ENCODE measurements at places on chromosomes 2 and 18.

- DNase-seq = no peak
Observed at GRCh38 chr2:48227617-48228344, 302.2 kb upstream of the STON1 start.

- no peak for DNase-seq
Observed at GRCh38 chr2:235727891-235728799, 234.3 kb downstream of the AGAP1 start.

DNA sequence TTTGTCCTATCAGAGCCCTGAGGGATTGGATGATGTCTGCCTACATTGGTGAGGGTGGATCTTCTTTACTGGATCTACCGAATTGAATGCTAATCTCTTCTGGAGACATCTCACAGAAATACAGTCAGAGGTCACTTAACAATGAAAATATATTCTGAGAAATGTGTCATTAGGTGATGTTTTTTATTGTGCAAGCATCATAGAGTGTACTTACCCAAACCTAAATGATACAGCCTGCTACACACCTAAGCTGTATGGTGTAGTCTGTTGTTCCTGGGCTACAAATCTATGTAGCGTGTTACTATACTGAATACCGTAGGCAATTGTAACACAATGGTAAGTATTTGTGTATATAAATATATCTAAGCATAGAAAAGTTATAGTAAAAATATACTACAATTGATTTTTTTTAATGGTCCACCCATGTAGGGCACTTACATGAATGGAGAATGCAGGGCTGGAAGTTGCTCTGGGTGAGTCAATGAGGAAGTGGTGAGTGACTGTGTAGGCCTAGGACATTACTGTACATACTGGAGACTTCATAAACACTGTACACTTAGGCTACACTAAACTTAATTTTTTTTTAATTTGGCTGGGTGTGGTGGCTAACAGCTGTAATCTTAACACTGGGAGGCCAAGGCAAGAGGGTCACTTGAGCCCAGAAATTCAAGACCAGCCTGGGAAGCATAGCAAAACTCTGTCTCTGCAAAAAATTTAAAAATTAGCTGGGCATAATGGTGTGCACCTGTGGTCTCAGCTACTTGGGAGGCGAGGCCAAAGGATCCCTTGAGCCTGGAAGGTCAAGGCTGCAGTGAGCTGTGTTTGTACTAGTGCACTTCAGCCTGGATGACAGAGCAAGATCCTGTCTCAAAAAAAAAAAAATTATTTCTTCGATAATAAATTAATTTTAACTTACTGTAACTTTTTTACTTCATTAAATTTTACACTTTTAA, 226.3 kb upstream of the UBE2E3 start:
- DNase-seq = peak; percentile 59

GRCh38 chr2:18422432-18423165, 137.9 kb downstream of the RDH14 start:
- DNase-seq = no peak

DNA sequence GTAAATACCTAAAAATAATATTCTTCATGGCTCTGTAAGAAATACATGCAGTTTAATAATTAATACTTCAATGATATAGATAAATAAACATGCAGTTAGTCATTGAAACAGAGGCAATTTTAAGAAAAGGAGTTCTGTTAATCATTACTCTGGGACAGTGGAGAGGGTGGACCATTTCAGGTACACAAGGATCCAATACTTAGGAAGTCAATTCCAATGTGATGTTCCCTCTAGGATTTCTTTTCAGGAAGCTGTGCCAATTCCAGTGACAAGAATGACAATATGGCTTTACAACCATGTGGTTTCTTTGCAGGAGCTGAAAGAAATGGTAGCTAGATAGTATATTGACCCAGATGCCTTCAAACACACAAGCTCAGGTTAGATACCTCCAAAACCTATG, 175.8 kb upstream of the NETO1 start:
- no peak for DNase-seq

GRCh38 chr18:33960417-33960816, 264.3 kb downstream of the NOL4 start:
- DNase-seq = no peak

DNA sequence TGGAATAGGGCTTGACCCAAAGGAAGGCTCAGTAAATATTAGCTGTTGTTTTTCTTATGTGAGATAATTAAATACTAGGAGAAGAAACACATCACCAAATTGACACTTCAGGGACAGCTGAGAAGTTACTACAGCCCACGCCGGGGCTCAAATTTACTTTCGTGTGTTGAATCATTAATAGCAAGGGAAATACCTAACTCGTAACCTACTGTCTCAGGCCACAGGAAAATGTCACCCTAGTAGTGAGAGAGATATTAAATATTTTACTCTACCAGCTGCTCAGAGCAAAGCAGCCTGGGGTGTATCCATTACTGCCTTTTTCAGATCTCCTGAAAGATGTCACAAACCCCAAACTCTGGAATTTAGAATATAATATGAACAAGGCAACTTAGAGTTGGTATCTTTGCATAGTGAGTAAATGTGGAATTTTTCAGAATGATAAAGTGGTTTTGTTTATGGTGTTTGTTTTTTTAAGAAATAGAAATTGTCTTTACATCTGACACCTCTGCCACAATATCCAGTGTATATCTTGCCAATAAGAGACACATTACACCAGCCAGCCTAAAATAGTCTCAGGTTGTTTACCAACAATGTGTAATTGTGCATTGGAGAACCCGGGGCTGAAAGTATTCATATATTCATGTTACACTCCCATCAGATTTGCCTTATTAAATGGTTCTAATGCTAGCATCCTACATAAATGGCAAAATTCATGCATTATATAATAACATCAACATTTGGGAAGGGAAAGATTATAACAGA, 48.4 kb downstream of the ATP8B1 start:
- DNase-seq = no peak

GRCh38 chr2:190053426-190053825, 9.1 kb downstream of the MSTN start:
- DNase-seq = no peak

GRCh38 chr2:10532638-10533101, 84.5 kb upstream of the ODC1 start:
- DNase-seq = peak; percentile 32

DNA sequence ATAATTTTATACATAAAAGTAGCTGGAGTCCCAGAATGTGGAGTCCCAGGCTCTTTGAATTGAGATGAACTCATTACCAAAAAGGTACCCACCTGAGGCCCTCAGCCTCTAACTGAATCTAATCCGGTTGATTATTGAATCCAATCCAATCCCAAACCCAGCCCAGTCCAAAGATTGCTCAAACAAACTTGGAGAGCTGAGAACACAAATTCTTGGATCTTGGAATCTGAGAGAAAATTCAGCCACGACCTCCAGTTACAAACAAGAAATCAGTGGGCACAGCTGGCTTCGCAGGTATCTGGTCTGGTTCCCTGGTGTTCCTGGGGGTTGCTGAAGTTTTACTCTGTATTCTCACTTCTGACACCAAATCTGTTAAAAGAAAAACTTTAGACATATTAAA, 28.4 kb upstream of the RHOB start:
- no peak for DNase-seq

GRCh38 chr2:151241224-151241623, 20.4 kb downstream of the RBM43 start:
- DNase-seq = peak; percentile 31

DNA sequence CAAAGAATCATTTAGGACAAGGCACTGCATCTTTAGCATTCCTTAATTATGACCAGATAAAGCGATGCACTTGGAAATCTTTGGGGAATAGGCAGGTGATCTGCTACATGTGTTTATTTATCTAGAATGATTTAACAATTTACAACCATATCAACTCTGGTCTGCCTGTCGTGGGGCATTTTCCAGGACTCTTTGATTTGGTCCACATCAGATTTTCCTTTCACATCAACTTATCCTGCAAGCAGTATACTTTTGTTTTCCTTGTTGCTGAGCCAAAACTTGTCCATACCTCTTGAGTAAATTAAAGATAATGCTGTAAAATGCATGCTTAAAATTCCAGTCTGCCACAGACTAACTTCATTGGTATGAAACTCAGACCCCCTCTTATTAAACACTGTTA, 312.4 kb upstream of the TCF4 start:
- peak; percentile 82 for DNase-seq

GRCh38 chr2:225773148-225773547, 373.6 kb downstream of the NYAP2 start:
- no peak for DNase-seq

- no peak for DNase-seq
Observed at GRCh38 chr2:226875438-226876225, 39.8 kb downstream of the RHBDD1 start.

- no peak for DNase-seq
Observed at GRCh38 chr2:239640676-239641578, 240.1 kb upstream of the HDAC4 start.

GRCh38 chr2:225894236-225894980, 494.9 kb downstream of the NYAP2 start:
- peak; percentile 83 for DNase-seq

DNA sequence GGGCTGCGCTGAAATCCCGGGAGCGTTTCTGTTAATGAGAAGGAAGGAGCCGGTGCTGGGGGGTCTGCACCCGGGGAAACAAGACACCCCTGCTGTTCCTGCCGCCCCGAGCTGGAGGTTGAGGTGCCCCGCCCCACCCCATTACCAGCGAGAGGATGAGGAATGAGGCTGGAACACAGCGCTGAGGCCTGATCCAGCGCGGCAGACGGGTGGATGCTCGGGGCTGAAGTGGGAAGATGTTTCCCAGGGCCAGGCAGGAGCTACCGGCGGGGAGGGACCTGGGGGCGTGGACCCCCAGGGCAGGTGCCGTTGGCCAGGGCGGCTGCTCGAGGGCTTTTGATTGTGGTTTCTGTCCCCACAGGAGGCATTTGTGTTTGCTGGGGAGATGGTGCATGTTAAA, 134.3 kb upstream of the CTDP1 start:
- no peak for DNase-seq

- DNase-seq = peak; percentile 100
Observed at GRCh38 chr2:12819103-12819475, 102.4 kb downstream of the TRIB2 start.

DNA sequence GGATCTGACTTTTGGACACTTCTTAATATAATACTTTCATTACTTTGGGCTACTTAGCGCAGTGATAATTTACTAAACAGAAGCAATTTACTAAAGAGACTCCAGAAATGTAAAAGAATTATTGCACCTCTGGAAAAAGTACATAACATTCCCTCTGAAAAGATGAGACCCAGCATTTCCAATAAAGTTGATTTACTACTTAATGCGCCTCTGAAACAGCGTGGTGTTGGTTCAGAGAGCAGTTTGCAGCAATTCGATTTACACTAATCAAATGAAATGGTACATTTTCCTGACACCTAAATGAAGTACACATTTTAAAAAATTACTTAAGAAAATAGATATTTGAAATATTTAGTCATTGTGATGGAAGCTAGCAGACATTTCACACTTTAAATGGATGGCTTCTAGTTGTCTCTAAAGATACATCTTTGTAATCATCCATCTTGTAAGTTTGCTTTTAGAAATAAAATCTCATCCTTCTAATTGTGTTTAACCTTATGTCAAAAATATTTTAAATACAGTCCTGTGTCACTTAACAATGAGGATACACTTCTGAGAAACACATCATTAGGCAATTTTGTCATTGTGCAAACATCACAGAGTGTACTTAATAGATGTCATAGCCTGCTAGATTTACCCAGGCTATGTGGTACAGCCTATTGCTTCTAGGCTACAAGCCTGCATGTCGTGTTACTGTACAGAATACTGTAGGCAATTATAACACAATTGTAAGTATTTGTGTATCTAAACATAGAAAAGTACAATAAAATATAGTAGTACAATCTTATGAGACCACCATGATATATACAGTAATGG, 284.6 kb upstream of the UBE2E3 start:
- no peak for DNase-seq

DNA sequence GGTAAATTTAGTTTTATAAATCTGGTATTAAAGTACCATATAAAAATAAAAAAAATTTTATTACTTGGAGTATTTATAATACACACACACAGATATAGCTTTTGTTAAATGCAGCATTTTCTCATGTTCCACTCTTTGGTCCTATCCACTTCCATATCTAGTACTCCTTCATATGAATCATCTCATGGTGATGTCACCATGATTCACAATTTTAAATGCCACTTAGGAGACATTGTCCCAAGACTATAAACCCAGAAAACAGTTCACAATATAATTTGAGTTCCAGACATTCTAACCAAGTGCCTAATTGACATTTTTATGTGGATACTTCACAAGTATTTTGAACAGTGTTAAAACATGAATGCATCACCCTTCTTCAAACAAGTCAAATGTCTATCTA, 1398.3 kb downstream of the DSC3 start:
- DNase-seq = peak; percentile 89

GRCh38 chr18:63879709-63880108, 7.8 kb upstream of the SERPINB2 start:
- peak; percentile 47 for DNase-seq

DNA sequence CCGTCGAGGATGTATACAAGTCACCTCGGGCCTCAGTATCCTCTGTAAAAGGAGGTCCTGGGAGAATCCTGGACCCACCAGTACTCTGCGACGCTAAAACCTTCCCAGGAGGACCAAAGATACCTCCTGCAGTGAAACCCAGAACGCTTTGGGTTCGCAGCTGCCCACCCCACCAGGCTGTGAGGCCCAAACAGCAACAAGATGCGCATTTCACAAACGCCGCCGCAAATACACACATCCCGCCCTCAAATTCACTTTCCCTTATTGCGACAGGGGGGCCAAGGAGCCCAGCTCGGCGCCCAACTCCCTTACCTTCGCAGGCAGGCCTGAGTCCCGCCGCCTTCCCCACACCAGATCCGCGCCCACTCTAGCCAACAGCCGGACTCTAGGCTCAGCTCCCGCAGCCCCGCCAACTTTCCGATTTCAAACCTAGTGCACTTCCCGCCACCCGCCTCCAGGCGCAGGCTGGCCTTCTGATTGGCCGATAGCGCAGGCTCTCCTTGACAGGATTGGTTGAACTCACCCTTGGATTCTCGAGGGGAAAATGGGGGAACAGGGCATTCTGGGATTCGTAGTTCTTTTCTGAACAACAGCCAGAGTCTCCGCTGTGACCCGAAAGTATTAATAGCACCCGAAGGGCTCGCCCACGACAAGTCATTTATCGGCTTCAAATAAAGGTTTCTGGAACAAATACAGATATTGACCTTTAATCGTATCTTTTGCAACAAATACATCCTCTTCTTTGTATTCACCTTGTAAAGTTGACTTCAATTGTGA, at the start of gene SPC25:
Gene SPC25 (minus strand): TSS at position 425 of the 777 bp plus-strand sequence. CDS start 911 bp downstream, outside the sequence.
- peak; percentile 93 for DNase-seq

- no peak for DNase-seq
Observed at GRCh38 chr2:19883486-19883885, 18.3 kb downstream of the TTC32 start.

- DNase-seq = no peak
Observed at GRCh38 chr2:32278478-32278853, 762 bp downstream of the YIPF4 start.

DNA sequence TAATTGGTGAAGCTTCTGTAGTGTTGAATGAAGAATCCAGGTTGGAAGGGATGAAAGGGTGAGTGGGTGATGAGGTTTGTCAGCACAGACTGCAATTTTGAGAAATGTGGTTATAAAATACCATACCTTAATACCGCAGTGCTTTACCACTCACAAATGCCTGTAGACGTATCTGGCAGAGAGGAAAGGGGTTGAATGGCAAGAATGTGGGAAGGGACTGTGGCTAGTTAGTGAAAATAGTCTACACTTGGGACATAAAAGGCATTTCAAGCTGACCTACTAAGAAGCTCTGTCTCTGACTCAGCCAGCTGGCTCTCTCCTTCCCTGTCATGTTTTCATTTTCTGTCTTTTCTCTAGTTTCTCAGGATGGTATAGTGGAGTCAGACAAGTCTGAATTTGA, 25.1 kb downstream of the CDK15 start:
- DNase-seq = peak; percentile 94

GRCh38 chr18:36709315-36709714, 119.5 kb downstream of the TPGS2 start:
- DNase-seq = no peak

- DNase-seq = peak; percentile 69
Observed at GRCh38 chr2:43478412-43479086, 117.3 kb downstream of the THADA start.

Measured in EH (cell line).